ENCODE measurements at places on chromosomes 4 and X.
A peak's percentile ranks its signal among the peaks of the same experiment; 100 is the strongest.

DNA sequence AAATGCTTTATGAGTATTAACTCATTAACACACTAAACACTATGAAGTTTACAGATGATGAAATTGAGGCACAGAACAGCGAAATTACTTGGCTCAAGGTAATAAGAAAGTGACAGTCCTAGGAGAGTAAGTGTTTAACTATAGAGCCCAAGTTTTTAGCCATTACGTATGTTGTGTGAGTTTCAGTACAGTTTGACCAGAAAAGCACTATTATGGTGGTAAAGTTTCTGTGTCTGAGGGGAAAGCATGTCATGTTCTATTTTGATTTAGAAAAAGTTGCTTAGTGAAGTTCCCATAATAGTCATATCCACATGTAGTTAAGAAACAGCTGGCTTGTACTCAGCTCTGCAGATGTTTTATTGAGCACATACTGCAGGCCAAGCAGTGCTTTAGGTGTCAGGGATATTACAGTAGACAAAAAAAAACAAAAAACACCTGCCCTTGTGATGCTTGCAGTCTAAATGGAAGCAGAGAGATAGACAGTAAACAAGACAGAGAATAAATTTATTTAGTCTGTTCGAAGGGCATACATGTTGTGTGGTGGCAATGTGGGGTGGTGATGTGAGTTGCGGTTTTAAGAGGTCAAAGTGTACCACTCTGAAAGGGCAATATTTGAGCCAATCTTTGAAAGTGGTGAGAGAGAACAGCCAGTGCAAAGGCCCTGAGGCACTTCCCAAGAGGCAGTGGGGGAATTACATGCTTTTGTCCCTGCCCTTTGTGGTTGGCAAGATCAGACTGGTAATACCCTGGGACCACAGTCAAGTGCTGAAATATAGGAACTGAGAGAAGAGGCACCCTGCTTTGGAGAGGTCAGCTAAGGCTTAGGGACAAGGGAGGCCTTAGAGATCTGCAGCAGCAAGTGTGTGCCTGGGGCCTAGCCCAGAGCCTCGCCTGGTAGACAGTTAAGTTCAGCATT lies 6.2 kb downstream of the TMEM131L start:
- DNase-seq, result no peak

- DNase-seq, result peak; percentile 54
Observed at GRCh38 chr4:5888222-5889001, 4.5 kb downstream of the CRMP1 start.

GRCh38 chr4:185311113-185311888 lies 84.4 kb downstream of the LRP2BP start:
- no peak for DNase-seq

DNA sequence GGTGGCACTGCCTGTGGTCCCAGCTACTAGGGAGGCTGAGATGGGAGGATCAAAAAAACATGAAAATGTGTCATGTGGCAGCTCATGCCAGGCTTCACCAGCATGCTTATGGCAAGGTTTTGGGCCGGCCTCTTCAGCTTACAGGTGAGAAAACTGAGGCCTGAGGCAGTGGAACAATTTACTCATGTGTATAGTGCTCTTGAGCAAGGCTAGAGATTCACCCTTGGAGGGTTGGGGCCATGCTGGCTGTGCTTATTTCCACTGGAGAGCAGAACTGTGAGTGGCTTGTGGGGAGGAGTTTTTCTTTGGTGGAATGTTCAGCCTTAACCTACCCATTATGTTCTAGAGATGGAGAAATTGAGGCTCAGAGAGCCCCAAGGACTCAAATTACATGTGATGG lies 31.8 kb downstream of the NSD2 start:
- DNase-seq, result no peak

DNA sequence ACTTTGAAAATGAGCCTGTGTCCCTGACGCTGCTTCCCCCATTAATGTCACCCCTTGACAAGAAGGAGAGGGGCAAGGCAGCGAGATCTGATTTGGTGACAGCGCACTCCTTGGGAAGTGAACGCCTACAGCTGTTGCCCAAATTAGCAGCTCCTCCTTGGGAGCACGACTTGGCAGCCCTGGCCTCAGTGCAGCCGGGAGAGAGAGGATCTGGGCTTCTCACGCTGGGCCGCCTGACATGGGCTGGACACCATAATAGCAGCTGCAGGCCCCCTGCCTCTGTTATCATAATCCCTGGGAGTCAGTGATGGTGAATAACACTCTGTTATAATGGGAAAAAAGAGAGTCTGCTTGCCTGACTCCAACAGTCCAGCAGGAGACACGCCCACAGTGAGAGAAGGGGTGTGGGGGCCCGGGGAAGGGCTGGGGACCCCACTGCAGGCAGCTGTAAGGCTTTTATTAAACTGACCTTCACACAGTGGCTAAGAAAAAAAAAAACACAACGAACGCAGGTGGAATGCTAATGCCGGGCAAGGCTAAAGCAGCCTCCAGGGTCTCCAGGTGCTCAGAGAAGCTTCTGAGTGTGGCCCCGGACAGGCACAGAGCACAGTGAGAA lies 73.3 kb downstream of the PSAPL1 start:
- DNase-seq, result no peak

- DNase-seq, result no peak
Observed at GRCh38 chr4:7539659-7540058, 104.9 kb upstream of the PSAPL1 start.
